ENCODE measurements at places on chromosomes 13 and 19.

- no peak for DNase-seq
Measured at GRCh38 chr19:36837176-36837905, 846 bp downstream of the ZNF790 start.

DNA sequence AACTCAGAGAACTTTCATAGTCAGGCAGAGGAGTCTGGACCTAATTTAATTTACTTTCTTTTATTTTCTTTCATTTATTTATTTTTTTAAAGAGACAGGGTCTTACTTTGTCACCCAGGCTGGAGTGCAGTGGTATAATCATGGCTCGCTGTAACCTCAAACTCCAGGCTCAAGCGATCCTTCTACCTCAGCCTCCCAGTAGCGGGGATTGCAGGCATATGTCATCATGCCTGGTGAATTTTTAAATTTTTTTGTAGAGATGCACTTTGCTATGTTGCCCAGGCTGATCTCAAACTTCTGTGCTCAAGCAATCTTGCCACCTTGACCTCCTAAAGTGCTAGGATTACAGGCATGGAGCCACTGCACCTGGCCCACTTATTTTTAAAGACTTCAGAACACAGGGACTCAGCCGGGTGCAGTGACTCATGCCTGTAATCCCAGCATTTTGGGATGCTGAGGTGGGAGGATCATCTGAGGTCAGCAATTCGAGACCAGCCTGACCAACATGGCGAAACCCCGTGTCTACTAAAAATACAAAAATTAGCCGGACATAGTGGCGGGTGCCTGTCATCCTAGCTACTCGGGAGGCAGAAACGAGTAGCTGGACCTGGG, 50.6 kb downstream of the KLF5 start:
- DNase-seq, result no peak

GRCh38 chr19:51272183-51272810, 21.4 kb downstream of the SIGLECL1 start:
- peak; percentile 64 for DNase-seq

DNA sequence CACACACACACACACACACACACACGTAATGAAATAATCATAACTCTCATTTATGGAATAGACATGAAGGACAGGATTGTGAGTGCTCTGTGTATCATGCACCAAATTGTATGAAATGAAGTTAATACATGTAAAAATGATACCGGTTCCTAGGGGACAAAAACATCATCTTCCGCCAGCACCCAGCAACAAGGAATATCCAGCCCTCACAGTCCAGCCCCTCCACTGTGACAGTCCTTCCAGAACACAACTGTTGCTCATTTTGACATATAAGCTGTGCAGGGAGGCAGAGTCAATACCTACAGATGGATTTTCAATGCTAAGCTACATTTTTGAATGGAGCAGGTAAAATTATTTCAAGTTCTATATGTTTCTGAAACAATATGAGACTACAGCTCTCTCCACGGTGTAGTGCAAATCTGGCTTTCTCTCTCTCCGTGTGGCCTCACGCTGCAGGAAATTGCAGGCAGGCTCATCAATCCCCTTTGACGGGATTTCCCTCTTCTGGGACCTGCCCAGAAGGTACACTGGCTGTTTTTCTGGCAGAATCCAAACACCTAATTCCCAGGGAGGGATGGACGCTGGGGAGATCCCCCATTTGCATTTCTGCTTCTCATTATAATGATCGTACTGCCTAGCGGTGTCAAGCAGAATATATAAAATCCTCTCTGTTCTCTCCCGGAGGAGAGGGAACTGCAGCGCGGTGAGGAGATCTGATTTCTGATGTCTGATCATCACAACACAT, 494.0 kb downstream of the LIG4 start:
- DNase-seq, result no peak

GRCh38 chr19:31337008-31337914, 12.0 kb downstream of the TSHZ3 start:
- no peak for DNase-seq

DNA sequence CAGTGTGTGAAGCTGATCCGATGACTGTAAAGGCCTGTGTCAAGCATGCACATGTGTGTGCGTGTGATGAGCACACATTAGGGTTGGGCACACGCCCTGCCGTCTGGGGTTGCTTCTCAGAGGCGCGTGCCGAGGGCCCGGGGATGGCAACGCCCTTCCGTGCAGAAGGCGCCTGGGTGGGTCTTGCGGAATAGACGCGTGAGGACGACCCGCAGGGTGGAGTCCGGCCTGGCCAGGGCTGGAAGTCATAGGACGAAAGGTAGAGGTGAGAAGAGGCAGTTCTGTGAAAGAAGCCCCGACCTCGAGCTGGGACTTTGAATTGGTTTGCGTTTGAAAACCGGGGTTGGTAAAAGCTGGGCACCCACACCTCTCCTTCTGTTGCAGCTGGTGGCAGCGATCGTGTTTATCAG, 35.7 kb downstream of the TMEM255B start:
- DNase-seq, result no peak

DNA sequence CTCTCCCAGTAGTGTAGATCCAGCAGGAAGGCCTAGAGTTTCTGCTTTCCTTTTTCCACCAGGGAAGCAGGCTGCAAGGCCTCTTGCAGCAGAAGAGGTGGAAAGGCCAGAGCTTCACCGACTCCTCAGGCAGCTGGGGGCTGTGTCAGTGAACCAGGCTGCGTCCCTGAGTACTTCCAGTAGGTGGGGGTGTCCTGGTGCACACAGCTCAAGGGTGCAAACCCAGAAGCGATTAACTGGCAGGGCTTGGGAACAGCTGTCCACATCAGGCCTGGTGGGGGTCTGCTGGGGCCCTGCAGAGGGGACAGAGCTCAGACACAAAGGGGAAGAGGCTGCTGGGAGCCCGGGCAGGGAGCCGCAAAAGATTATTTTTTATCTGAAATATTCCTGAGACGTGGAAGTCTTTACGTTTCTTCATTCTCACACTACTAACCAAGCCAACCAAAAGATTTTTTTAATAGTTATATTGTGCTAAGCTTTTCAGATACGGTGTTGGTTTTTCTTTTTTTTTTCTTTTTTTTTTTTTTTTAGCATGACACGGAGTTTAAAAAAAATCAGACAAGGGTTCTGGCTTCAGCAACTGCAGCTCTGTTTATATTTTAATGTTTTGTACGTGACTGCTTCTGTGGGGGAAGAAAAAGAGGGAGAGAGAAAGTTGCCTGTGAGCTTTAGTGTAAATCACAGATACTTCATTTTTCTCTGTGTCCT, 11.0 kb downstream of the TSHZ3 start:
- no peak for DNase-seq

GRCh38 chr19:43148233-43148632, 38.1 kb downstream of the PSG5 start:
- no peak for DNase-seq

GRCh38 chr13:42354241-42355091, 82.5 kb downstream of the AKAP11 start:
- DNase-seq, result peak; percentile 73

- no peak for DNase-seq
Measured at GRCh38 chr13:43304945-43305344, 281.6 kb downstream of the DNAJC15 start.

GRCh38 chr19:12346896-12347295, 13.5 kb upstream of the ZNF563 start:
- no peak for DNase-seq

- DNase-seq, result no peak
Measured at GRCh38 chr13:79442706-79443105, 36.7 kb upstream of the RBM26 start.

DNA sequence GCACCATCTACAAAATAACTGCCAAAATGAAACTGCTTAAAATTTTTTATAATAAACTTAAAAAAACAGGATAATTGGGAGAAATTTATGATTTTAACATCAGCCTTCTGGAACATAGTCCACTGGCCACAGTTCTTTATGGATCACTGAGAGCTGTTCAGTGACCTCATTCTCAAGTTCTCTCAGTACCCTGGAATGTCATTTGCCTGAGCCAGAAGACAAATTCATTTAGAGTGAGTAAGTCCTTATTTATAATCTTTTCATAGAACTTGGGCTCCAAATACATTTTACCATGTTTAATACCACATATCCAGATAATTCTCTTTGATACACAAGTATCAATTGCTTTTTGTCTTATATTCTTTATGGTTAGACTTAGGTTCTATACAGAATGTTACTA, 87.6 kb downstream of the CAB39L start:
- no peak for DNase-seq

- DNase-seq, result no peak
Measured at GRCh38 chr19:911197-912033, 1.6 kb downstream of the R3HDM4 start.

- DNase-seq, result peak; percentile 60
Measured at GRCh38 chr13:49585220-49586157, at the start of gene RCBTB1. RCBTB1 (minus strand) TSS chr13:49585558; CDS start chr13:49567279, 18,279 bp downstream.

DNA sequence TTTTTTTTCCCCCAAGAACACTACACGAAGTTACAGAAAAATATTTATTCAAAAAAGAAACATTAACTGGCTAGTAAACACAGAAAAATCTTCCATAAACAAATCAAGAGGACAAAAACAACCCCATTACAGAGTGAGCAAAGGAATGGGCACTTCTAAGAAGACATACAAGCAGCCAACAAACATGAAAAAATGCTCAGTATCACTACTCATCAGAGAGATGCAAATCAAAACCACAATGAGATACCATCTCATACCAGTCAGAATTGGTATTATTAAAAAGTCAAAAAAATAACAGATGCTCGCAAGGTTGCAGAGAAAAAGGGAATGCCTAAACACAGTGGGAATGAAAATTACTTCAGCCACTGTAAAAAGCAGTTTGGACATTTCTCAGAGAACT, 131.7 kb downstream of the UGGT2 start:
- no peak for DNase-seq

- no peak for DNase-seq
Measured at GRCh38 chr13:74101436-74101835, 32.8 kb downstream of the KLF12 start.

DNA sequence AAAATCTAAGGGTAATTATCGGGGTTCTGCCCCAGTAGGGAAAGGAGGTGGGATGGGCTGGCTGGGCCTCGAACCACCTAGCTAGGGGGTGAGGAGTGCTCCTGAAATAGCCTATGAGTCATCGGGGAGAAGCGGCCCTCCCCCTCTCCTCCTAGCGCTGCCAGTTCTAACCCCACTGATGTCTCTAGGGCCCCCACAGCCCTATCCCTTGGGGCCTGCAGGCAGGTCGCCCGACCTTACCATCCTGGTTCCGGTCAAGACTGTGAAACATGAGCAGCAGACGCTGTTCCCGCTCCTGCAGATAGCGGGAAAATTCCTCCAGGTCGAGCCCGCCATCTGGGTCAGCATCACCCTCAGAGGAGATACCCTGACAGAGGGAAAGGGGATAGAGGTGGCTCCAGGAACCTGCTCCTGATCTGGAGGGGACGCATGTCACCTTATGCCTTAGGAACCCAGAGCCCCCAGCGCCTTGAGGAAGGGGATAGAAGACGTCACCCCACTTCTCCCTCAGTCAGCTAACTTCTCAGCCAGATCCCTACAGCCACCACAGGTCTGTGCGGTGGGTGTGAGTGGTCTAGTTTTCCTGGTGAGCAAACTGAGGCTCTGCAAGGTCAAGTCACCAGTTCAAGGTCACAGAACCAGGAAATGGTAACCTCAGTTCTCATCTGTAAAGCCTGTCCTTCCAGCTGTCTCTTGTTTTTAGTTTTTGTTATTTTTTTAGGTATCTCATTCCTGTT, 1.5 kb downstream of the SLC25A23 start:
- no peak for DNase-seq

- DNase-seq, result no peak
Measured at GRCh38 chr19:34525001-34525400, 43.4 kb downstream of the WTIP start.

- DNase-seq, result no peak
Measured at GRCh38 chr19:35438527-35438926, 9.5 kb upstream of the FFAR2 start.

DNA sequence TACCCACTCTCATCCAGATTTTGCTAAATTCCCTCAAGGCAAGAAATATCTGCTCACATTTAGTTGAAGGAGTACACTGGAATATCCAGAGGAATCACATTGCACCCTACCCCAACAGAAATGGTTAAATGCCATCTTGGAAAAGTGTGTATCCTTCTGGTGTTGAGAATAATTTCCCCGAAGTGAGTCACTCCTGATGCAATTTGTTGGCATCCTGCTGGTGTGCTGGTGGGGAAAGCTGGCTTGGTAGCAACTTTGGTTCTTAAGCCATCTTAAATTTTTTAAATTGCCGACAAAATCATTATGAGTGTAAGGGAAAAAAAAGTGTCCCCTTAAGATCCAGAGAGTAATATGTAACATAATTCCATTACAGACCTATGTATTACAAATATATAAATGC, 337.3 kb upstream of the DACH1 start:
- no peak for DNase-seq

GRCh38 chr13:43911871-43912270, 32.2 kb downstream of the LACC1 start:
- DNase-seq, result no peak

DNA sequence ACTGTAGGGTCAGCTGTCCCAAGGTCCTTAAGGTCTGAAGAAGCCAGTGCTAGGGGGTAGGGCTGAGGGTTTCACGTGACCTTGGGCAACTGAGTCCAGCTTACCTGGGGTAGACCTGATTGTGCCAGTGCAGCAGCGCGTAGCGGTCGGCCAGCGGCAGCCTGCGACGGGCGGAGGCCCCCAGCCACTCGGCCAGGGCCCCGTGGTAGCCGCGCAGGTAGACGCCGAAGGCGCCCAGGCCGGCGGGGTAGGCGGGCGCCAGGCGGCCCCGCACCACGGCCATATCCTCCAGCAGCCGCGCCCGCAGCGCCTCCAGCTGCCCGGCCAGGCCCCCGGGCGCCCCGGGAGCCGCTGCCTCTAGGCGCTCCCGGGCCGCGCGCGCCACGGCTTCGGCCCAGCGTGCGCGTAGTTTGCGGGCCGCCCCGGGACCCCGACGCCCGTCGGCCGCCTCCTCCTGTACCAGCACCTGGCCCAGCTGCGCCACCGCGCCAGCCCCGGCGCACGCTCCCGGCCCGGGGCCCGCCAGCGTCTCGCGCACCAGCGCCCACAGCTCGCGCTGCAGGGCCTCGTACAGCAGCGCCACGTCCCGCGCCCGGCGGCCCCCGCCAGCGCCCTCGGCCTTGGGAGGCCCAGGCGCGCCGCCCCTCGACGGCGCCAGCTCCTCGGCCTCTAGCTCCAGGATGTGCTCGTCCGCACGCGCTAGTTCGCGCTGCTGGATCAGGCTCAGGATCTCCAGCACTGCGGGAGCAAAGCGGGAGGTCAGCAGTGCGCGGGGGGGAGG, 10.9 kb downstream of the EXOC3L2 start:
- DNase-seq, result no peak

DNA sequence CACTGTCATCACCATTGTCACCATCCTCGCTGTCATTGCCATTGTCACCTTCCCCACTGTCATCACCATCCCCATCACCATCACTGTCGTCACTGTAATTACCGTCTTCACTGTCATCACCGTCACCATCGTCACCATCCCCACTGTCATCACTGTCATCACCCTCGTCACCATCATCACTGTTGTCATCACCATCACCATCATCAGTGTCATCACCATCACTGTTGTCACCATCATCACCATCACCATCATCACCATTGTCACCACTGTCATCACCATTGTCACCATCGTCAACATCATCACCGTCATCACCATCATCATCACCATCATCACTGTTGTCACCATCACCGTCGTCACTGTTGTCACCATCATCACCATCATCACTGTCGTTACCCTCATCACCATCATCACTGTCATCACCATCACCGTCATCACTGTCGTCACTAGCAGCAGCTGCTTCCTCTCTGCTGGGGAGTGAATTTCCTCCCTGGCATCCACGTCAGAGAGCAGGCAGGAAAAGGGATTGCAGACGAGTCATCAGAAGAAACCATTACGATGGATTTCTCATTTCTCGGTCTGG, 27.3 kb downstream of the TMEM255B start:
- no peak for DNase-seq

- peak; percentile 62 for DNase-seq
Measured at GRCh38 chr19:18340190-18340989, at the start of gene PGPEP1. PGPEP1 (plus strand) TSS chr19:18340598; CDS start chr19:18340682, 84 bp downstream.

All from activated CD4-positive, alpha-beta T cell treated with anti-CD3 and anti-CD28 coated beads, Interleukin-2, Interleukin-4, amounts not matched to agents 100 ng/mL and 50 ng/mL, durations not matched to agents 16 hours and 8 hours (primary cell).